ENCODE measurements at places on chromosomes 7 and 10.
A peak's percentile ranks its signal among the peaks of the same experiment; 100 is the strongest.

GRCh38 chr10:100327718-100328009, 2.4 kb downstream of the PKD2L1 start:
- DNase-seq = no peak

DNA sequence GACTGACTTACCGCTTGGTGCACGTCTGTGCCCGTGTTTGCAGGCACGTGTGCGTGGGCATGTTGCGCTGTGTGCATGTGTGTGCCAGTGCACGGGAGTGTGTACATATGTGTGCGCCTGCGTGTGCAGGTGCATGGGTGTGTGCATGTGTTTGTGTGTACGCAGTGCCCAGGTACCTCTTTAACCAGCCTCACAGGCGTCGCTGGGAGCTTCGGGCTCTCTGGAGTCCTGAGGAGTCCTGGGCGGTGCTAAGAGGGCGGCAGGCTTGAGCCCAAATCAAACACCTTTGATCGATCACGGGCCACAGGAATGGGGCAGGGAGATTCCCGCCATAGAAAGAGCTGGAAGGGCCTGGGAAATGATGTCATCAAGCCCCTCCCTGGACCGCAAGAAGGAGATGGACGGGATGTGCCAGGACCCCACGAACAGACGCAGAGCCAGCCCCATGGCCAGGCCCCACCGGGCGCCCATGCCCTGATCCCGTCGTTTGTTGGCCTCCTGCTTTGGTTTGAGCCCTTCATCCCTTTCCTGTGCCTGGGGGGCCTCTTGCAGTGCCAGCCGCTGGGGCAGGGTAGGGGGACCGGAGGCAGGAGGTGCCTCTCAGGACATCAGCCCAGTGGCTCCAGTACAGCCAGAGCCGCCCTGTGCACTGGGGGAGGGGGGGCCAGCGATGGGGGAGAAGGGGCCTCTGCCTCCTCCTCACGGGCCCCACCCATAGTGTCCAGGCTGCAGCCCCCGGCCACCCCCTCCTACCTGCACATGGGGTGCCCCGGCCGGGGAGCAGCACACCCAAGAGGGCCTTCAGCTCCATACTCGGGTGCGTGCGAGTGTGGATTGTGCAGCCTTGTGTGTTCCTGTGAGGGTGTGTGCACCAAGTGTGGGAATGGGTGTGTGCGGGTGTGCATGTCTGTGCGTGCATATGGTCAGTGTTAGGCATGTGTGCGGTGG, 5.8 kb downstream of the KNDC1 start:
- DNase-seq = no peak

GRCh38 chr7:73823873-73824592, 6.8 kb upstream of the CLDN4 start:
- no peak for DNase-seq

DNA sequence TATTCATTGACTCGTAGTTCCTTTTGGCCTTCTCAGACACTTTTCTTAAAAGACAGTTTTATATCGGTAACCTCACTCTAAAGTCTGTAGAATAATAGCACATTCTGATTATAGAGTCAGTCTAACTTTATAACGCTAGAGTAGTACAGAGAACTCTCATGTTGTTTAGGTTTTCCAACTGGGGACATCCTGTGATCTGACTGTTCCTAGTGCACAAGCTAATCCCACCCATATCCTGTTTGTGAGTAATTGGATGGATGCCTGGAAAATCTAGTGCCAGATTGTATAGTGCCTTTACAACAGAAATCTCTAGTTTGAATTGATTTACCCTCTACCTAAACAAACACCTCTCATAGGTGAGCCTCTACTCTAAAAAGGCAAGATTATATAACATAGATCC, 107.4 kb downstream of the ZEB1 start:
- peak; percentile 32 for DNase-seq

GRCh38 chr10:25504306-25504705, 329.5 kb downstream of the GPR158 start:
- DNase-seq = no peak

- peak; percentile 92 for DNase-seq
Observed at GRCh38 chr7:118214051-118214832, 10.3 kb upstream of the ANKRD7 start.

DNA sequence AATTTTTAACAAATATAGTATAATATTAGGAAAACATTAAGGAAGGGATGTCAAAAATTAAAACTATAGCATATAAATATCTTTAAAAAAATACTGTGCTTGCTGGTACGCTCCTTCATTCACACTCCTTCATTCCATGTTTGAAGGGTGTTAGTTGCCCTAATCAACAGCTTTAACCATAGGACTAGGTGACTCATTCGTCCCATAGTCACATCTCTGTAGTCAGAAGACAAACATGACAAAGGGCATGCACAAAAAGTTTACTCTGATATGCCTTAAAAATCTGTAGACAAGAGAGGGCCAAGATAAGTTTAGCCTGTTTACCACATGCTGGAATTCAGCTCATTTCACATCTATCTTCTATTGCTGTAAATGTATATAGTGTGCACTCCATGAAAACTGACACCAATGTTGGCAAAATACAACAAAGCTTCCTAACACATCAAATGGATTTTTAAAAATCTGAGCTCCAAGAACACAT, 646 bp downstream of the FAM13C start:
- no peak for DNase-seq

DNA sequence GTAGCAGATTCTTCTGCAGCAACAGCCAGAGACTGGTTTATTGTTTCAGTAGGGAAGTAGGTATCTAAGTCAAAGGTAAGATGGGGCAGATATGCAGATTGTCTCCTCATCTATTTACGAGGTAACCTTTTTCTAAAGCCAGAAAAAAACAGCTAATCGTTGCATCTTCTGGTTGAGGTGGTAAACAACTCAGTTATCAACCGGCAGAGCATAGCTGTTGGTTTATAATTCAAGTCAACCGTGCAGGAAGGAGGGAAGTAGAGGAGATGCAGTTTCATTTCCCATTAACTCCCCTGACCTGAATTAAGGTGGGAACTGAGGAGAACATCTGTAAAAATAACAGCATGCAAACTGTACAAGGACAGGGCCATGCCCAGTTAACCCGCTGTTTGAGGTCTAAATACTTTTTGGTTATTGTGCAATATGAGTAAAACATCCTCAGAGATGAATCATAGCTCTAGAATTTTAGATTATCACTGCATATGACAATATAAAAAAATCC, 156.5 kb upstream of the ITGB1 start:
- DNase-seq = peak; percentile 58

DNA sequence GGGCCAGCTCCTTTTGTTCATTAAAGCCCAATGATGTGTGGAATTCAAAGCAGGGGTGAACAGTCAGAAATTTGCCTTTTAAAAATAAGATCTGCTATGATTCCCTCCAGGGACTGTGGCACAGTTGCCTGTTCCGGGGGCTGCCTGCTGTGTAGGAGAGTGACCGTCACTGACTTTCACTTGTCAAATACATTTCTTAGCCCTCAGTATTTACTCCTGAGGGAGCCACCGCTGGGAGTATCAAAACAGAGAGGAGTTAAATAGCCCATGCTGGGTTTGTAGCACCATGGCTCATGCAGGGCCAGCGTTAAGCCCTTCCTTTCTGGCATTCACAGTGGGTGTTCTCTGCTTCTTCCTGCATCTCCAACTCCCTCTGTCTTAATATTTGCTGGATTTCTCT, 897.8 kb downstream of the SORCS3 start:
- DNase-seq = no peak

GRCh38 chr10:69364232-69364940, 52.3 kb downstream of the TACR2 start:
- DNase-seq = no peak

DNA sequence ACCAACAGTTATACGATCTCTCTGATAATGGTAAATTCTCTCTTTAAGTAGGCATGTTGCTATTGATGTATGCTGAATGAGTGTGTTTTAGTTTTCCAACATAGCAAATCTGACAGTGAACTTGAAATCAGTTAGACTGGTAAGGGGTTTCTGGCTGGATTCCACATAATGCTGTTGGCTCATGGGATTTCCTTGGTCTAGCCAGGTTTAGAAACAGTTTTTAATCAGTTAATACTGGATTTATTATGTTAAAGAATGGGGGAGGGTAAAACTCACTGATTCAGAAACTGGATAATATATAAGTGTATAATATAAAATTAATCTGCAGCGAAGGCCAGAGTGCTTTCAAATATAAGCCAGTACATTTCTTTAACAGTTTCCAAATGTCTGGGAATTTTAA, 55.6 kb downstream of the PCDH15 start:
- no peak for DNase-seq

DNA sequence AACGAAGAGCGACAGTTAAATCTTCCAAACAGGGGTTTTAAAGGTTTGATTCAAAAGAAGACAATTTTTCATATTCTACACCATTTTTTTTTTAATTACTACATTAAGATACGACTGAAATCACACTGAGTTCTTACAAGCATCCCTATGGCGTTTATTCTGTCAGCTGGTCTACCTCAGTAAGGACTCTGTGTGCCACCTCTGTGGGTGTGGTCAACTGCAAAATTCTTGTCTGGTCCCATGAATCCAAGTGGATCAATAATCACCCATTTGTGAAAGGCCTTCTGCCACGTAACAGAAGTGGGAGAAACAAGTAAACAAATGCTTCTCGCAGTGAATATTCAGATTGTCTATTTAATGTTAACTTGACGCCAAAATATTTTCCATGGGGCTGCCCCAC, 104.1 kb downstream of the GRB10 start:
- DNase-seq = no peak

DNA sequence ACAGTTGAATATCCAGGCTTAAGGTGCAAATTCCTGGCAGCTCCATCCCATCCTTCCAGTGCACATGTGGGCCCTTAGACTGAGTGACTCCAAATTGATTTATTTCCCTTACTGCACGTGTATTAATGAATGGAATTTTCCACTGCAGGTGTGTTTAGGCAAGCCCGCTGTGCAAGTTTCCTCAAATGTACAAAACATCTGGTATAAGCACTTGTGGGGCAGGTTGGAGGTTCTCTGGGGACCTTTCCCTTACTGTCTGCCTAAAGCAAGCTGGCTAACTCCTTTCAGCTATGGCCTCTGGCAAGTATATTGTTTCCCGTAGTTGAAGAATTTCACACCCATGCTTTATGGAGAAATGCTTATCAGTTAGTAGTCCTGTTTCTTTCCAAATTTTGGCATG, 25.3 kb upstream of the GIMAP6 start:
- DNase-seq = no peak

- DNase-seq = no peak
Observed at GRCh38 chr7:91894781-91895480, 14.4 kb upstream of the MTERF1 start.

- DNase-seq = no peak
Observed at GRCh38 chr10:132912713-132913558, 29.4 kb downstream of the CFAP46 start.

DNA sequence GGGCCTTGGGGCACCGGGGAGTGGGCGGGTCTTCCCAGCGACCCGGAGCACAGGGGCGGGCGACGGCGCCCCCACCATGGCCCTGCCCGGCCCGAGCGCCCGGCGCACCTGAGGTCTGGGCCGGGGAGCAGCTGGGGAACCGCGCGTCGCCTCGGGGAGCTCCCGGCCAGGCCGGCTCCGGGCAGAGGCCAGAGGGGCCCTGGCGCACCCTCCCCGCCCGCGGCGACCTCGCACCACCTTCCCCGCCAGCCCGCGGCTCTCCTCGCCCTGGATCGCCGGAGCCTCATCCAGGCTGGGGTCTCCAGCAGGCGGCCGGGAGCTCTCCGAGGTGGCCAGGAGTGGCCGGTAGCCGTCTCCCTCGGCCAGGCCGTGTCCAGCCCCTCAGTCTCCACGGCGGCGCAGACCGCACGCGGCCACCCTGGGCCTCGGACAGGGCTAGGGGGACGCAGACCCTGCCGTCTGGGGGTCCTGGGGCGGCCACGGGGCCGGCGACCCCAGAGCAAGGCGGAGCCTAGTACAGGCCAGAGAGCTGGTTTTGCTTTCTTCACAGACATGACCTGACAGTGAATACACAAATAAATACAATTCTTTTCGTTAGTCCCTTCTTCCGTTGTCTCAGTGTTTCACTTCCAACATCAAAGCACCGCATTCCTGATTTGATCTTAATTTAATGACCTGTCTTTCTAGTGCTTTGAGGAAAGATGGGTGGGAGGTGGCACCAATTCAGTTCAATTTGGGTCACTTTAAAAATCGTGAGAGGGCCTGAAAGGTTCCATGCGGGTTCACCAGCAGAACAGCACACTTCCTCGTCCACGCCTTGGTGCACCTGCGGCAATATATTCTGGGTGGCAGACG, 356.9 kb downstream of the DNAJB6 start:
- no peak for DNase-seq

- DNase-seq = no peak
Observed at GRCh38 chr7:101457001-101457750, 94.5 kb downstream of the COL26A1 start.

- no peak for DNase-seq
Observed at GRCh38 chr10:28211759-28212158, 91.1 kb downstream of the MPP7 start.

DNA sequence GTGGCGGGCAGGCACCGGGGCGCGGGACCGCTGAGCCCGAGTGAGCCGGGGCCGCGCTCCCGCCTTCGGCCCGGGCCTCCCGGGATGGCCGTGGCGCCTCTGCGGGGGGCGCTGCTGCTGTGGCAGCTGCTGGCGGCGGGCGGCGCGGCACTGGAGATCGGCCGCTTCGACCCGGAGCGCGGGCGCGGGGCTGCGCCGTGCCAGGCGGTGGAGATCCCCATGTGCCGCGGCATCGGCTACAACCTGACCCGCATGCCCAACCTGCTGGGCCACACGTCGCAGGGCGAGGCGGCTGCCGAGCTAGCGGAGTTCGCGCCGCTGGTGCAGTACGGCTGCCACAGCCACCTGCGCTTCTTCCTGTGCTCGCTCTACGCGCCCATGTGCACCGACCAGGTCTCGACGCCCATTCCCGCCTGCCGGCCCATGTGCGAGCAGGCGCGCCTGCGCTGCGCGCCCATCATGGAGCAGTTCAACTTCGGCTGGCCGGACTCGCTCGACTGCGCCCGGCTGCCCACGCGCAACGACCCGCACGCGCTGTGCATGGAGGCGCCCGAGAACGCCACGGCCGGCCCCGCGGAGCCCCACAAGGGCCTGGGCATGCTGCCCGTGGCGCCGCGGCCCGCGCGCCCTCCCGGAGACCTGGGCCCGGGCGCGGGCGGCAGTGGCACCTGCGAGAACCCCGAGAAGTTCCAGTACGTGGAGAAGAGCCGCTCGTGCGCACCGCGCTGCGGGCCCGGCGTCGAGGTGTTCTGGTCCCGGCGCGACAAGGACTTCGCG, 534 bp downstream of the FZD9 start:
- DNase-seq = no peak

DNA sequence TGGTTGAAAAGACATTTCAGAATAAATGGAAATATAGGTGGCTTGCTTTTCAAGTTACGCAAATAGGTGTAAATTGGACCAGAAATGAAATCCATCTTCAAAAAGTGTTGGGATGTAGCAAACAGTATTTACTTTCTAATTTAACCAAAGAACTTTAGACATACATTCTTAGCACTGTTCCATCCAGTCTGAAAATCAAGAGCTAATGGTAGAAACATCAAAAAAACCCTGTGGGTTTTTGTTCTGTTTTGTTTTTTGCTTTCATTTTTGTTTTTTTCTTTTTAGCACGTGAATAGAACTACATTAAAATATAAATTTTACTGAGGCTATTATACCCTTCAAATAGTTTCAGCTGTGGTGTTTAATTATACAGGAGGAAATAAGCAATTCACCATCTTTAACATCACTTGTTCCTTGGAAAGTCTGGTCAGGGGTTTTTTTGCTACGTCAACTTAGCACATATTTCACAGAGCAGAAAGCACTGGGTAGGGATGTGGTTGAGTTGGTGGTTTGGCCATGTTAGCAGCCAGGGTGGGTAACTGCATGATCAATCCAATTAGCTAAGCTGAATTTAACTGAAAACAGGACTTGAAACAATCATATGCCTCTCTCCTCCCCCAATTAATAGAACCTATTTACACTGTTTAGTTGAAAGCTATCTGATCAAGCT, 275.4 kb upstream of the PFKP start:
- DNase-seq = no peak

- no peak for DNase-seq
Observed at GRCh38 chr7:38393874-38394273, 120.4 kb upstream of the TARP start.
